B cell (primary cell): ENCODE measurements at places on chromosomes 1 and 21. TPM values are rescaled to one million over a fixed set of nuclear protein-coding genes. Genes with fewer than 3 reads are reported as not detected.

- no peaks in the 10 kb centered on the region for H3K27me3 ChIP-seq
- peaks cover 63% of the 10 kb centered on the region for H3K4me1 ChIP-seq
- H3K27ac ChIP-seq: peak overlapping the region; percentile 88
- peak; percentile 69 for DNase-seq
Measured at GRCh38 chr1:154943649-154944400, 7.3 kb upstream of the PMVK start.

TFF3 gene
- total RNA-seq: not detected in 2 replicates

IGFN1 gene
- total RNA-seq: not detected in 2 replicates

SHE gene
- total RNA-seq: 0.07 TPM in 1 of 2 replicates, not detected in the other

GRCh38 chr1:241308011-241308410 lies 49.0 kb downstream of the RGS7 start:
- no peak overlapping the region for H3K27ac ChIP-seq
- H3K4me3 ChIP-seq: no peak overlapping the region
- no peak for DNase-seq
- H3K4me1 ChIP-seq: no peaks in the 10 kb centered on the region

GRCh38 chr1:206486995-206487788 lies 16.9 kb downstream of the IKBKE start:
- H3K4me3 ChIP-seq: no peak overlapping the region
- no peak for DNase-seq
- no peaks in the 10 kb centered on the region for H3K27me3 ChIP-seq
- H3K27ac ChIP-seq: no peak overlapping the region

RNF11 gene
- total RNA-seq: 17.6 and 20.6 TPM in 2 replicates

LCE2B gene
- total RNA-seq: not detected in 2 replicates

MYOM3 gene
- not detected in 2 replicates for total RNA-seq

DNA sequence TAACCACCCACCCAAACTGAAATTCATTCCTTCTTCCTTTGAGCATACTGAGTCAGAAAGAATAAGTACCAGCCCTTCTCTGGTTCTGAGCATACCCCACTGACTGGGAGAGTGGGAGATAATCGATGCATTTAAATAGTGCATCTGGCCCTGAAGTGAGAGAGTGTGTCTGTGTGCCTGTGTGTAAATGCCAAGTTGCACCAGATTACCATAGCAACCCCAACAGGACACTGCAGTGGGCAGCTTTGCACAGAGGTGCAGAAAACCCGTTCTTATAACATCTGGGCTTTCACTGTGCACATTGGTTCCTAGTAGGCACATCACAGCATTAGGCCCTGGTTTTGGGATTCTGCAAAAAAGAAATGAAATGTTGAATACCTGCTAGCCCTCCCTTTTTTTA lies 2.3 kb downstream of the ASTN1 start:
- H3K36me3 ChIP-seq: no peaks in the 10 kb centered on the region
- no peak overlapping the region for H3K4me3 ChIP-seq
- peaks cover 4% of the 10 kb centered on the region for H3K4me1 ChIP-seq
- no peaks in the 10 kb centered on the region for H3K27me3 ChIP-seq

FCGR3B gene
- total RNA-seq: not detected in 2 replicates

- H3K27ac ChIP-seq: no peak overlapping the region
- peaks cover 13% of the 10 kb centered on the region for H3K4me1 ChIP-seq
- no peaks in the 10 kb centered on the region for H3K27me3 ChIP-seq
- no peaks in the 10 kb centered on the region for H3K36me3 ChIP-seq
- DNase-seq: no peak
- H3K4me3 ChIP-seq: no peak overlapping the region
Measured at GRCh38 chr1:2269193-2269921, 41.2 kb downstream of the SKI start.

- H3K27ac ChIP-seq: no peak overlapping the region
- H3K27me3 ChIP-seq: no peaks in the 10 kb centered on the region
- H3K36me3 ChIP-seq: no peaks in the 10 kb centered on the region
- H3K4me3 ChIP-seq: no peak overlapping the region
- no peak for DNase-seq
Measured at GRCh38 chr21:34595457-34595856, 19.5 kb downstream of the RCAN1 start.

GRCh38 chr1:111907321-111907720 lies 82.1 kb downstream of the KCND3 start:
- H3K4me3 ChIP-seq: no peak overlapping the region
- no peaks in the 10 kb centered on the region for H3K4me1 ChIP-seq
- H3K36me3 ChIP-seq: no peaks in the 10 kb centered on the region

SPRR2F gene
- not detected in 2 replicates for total RNA-seq

DNA sequence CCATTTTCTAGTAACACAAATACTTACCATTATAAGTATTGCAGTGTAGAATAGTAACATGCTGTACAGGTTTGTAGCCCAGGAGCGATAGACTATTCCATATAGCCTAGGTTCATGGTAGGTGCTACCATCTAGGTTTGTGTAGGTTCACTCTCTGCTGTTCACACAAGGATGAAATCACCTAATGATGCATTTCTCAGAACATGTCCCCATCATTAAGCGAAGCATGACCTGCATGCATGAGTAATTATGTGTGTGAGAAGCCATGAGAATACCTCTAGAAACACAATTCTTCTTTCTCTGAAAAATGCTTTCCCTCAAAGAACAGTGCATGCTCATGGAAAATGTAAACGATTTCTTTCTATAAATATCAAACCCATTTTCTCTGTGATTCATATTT lies 69.3 kb downstream of the NR5A2 start:
- no peaks in the 10 kb centered on the region for H3K27me3 ChIP-seq
- H3K4me1 ChIP-seq: no peaks in the 10 kb centered on the region
- H3K36me3 ChIP-seq: no peaks in the 10 kb centered on the region
- DNase-seq: no peak
- H3K27ac ChIP-seq: no peak overlapping the region

DNA sequence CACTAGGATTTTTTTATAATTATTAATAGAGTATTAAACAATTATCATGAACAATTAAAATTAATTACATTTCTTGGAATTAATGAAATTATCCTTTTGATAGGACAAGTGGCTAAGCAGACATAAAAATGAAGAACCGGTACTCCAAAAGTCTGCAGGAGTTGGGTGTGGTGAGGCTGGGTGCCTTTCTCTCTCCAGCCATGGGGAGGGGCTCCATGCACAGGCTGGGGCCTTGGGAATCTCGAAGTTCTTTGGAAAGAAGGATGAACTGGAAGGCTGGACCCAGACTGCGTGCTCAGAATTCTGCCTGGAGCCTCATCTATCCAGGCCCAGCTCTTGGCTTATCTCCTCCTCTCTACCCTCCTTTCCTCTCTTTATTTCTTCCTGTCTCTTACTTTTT lies 94.1 kb downstream of the ACTL8 start:
- no peak for DNase-seq
- no peak overlapping the region for H3K4me3 ChIP-seq
- H3K27ac ChIP-seq: no peak overlapping the region
- H3K4me1 ChIP-seq: no peaks in the 10 kb centered on the region
- no peaks in the 10 kb centered on the region for H3K36me3 ChIP-seq
- H3K27me3 ChIP-seq: no peaks in the 10 kb centered on the region

DNA sequence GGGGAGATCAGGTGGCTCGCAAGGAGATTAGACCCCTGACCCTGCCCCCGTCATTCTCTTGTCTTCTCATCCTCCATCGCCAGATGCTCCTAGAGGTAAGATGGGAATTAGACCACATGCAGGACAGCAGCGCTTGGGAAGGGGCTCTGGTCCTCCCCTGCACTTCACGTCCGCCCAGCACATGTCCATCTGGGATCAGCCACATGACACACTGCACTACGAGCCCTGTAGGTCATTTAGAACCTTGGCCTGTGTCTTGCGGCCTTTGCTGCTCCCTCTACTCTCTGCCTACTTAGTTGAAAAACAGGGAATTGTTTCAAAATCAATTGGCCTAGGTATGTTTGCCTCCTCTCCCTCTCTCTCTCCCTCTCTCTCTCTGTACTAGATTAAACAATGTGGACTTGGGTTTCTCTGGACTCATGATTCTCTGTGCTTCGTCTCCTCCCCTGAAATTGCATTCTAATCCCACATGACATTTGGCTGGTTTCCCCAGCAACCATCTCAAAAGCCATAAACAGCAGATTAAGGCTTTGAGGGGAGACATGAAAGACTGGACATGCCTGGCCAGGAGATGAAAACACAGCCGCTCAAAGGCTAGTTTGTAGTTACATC lies 3.8 kb upstream of the NCMAP start:
- H3K27me3 ChIP-seq: peaks cover 10% of the 10 kb centered on the region
- no peak overlapping the region for H3K27ac ChIP-seq
- H3K4me1 ChIP-seq: peaks cover 32% of the 10 kb centered on the region
- no peak for DNase-seq
- H3K36me3 ChIP-seq: no peaks in the 10 kb centered on the region

GRCh38 chr1:202888221-202888530 lies 773 bp downstream of the RABIF start:
- H3K27me3 ChIP-seq: no peaks in the 10 kb centered on the region
- peaks cover 33% of the 10 kb centered on the region for H3K36me3 ChIP-seq
- H3K27ac ChIP-seq: peak overlapping the region; percentile 85

GRCh38 chr1:35247256-35247655 lies 21.3 kb upstream of the ZMYM4 start:
- H3K4me1 ChIP-seq: peaks cover 3% of the 10 kb centered on the region
- no peaks in the 10 kb centered on the region for H3K27me3 ChIP-seq
- H3K4me3 ChIP-seq: no peak overlapping the region

DNA sequence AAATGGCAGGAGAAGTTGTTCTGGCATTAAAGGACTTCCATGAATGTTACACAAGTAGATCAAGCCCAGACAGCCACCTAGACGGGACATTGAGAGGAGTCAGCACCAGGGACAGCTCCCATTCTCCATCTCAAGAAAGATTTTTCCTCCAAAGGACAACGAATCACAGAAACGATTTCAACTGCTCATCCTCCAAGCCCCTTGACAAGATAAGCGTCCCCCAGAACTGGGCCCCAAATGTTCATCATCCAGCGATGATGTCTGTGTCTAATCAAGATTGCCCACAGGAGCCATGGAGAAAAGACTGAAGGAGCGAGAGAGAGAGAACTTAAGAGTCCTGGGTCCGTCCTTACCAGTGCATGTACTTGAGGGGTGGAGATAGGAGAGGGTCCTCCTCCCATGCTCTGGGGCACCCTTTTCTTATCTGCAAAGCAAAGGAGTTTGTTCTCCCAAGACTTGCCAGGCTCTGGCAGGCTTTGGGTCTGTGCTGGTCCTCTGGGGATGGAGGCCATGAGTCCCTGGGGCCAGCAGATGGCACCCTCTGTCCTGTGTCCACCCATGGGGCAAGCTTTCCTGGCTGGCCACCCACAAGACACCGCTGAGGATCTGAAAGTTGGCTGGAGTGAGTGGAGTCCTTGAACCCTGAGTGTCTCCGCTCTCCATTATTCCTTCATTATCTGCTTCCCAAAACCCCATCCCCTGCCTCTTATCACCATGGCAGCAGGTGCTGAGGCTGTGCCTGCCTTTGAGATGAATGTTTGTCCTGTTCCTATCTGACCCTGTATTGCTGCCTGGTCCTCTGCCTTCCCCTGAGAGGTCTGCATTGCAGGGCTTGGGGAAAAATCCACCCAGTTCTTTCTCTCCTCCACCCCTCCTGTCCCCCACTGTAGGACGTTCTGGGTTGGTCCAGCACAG lies 164.6 kb downstream of the ACTL8 start:
- H3K36me3 ChIP-seq: no peaks in the 10 kb centered on the region
- no peaks in the 10 kb centered on the region for H3K4me1 ChIP-seq
- peaks cover 10% of the 10 kb centered on the region for H3K27me3 ChIP-seq
- no peak overlapping the region for H3K27ac ChIP-seq

CDC20 gene
- total RNA-seq: 1.1 and 2.1 TPM in 2 replicates

GRCh38 chr1:19712928-19713327 lies 48.3 kb downstream of the HTR6 start:
- H3K27ac ChIP-seq: no peak overlapping the region
- no peak for DNase-seq
- H3K36me3 ChIP-seq: no peaks in the 10 kb centered on the region
- no peak overlapping the region for H3K4me3 ChIP-seq
- no peaks in the 10 kb centered on the region for H3K27me3 ChIP-seq
- no peaks in the 10 kb centered on the region for H3K4me1 ChIP-seq

GRCh38 chr1:246067432-246068216 lies 439.5 kb downstream of the SMYD3 start:
- H3K36me3 ChIP-seq: no peaks in the 10 kb centered on the region
- H3K4me1 ChIP-seq: no peaks in the 10 kb centered on the region
- H3K27ac ChIP-seq: no peak overlapping the region

DNA sequence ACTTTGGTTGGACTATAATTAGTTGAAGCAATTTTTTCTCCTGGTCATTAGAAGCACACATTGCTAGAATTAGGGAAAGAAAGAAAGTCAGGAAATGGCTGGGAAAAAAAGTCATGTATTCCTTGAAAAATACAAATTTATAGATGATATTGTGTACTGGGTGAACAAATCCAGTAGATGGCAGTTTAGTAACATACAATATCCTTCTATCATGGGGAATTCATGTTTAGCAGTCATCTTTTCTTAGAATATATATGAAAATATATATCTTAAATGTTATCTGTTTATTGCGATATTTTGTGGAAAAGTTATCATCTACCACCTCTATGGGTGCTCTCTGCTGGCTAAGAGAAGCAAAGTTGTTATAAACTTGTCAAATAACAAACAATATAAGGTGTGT lies 13.1 kb upstream of the ZRANB2 start:
- DNase-seq: no peak
- H3K4me1 ChIP-seq: no peaks in the 10 kb centered on the region
- no peaks in the 10 kb centered on the region for H3K27me3 ChIP-seq
- no peaks in the 10 kb centered on the region for H3K36me3 ChIP-seq
- no peak overlapping the region for H3K4me3 ChIP-seq

RHD gene
- total RNA-seq: not detected in 2 replicates
